GM12864 (cell line): ENCODE measurements at places on chromosomes 3 and 15.

DNA sequence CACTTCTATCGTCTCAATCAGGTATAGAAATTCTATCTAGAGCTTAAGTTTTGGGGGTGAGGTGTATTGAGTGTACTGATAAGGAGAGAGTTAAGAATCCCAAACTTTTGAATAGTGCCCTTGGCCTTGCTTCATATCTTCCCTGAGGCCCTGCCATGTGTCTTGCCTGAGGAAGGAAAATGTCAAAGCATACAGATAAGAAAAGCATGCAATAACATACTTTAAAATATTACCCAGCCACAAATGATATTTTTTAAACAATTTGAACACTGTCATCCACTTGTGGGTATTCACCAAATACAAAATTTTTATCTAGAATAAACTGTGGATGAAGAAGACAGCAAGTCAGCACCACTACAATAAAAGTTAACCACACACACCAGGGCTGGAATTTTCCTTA, 631.0 kb upstream of the ALCAM start:
- DNase-seq, result no peak

- DNase-seq, result no peak
These were observed 10.6 kb downstream of the RAB7A start for GRCh38 chr3:128736601-128737000.

- DNase-seq, result no peak
These were observed 23.9 kb downstream of the RBPMS2 start for GRCh38 chr15:64751464-64751863.

DNA sequence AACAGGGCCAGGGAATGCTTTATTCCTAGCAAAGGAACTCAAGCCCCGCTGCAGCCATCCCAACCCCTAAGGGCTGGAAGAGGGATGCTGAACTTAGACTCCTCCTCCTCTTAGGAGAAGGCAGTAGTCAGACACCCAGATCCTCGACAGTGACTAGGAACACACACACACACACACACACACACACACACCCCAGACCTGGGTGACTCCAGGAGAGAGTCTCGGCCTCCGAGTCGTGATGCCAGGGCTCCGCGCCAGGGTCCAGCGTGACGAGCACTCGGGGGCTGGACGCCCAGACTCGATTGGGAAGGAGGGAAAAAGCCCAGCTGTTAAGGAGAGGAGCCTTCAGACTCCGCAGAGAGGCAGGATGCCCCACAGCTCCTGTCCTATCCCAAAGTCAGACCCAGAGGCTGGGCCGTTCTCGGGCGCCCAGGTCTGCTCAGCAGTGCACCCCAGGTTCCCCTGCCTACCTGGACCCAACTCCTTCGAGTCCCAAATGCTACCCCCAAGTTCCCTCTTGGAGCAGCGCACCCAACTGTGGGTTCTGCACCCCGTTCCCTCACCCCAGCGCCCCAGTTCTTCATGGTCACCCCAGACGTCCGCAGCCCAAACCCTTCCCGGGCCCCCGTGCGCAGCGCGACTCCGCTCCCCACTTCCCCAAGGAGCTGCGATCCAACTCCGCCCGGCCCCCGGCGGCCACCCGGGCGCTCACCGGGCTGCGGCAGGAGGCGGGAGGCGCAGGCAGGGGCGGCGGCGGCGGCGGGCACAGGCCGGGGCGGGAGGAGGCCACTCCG, 421 bp downstream of the BMF start:
- DNase-seq, result no peak

- no peak for DNase-seq
These were observed 147.4 kb downstream of the ATP10A start for GRCh38 chr15:25715536-25716413.

DNA sequence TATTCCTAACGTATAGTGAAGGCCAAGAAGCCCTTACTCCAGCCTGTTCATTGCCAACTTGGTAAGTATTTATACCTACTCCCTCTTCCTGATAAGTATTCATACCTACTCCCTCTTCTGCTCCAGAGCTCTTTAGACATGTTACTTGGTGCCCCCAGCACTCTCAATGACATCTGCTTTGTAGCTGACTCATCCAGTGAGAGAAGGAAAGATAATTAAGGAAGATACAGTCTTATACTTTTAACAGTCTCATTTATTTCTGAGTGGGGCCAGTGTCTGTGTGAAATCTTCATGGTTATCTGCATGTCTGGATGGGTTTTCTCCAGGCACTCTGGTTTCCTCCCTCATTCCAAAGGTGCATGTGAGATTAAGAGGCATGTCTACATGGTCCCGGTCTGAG, 698.7 kb downstream of the FHIT start:
- DNase-seq, result no peak

GRCh38 chr15:71853543-71853942, 43.2 kb downstream of the NR2E3 start:
- no peak for DNase-seq

DNA sequence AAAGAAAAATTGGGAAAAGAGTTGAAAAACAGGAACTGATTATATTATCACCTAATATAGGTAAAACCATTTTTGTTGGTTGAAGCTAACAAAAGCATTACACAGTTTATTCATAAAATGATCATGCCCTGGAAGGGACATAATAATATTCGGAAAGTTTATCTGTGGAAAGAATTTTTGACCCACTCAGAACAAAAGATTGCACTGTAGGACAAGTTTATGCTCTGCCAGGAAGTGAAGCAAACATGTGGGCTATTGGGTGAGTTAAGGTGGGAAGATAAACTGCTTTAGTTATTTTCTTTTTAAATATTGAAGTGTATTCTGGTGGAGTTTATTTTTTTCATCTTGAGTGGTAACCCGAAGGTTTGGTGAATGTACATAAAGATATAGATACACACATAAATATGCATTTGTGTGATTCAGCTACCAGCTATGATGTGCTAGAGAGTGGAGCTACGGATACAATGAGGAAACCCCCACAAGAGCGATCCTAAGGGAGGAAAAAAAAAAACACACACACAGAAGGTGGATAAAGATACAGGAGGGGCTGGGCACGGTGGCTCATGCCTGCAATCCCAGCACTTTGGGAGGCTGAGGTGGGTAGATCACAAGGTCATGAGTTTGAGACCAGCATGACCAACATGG, 506.4 kb upstream of the THBS1 start:
- no peak for DNase-seq

- DNase-seq, result no peak
These were observed 27.9 kb downstream of the TM4SF4 start for GRCh38 chr3:149502438-149502837.

DNA sequence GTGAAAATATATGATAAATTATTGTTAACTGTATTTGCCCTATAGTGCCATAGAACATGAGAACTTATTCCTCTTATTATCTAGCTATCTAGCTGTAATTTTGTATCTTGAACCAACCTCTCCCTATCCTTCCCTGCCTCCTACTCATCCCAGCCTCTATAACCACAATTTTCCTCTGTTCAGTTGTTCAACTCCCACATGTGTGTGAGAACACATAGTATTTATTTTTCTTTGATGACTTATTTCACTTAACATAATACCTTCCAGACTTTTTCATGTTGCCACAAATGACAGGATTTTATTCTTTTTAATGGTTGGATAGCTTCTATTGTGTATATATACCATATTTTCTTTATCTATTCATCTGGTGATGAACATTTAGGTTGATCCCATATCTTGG, 85.4 kb upstream of the SUCLG2 start:
- no peak for DNase-seq

DNA sequence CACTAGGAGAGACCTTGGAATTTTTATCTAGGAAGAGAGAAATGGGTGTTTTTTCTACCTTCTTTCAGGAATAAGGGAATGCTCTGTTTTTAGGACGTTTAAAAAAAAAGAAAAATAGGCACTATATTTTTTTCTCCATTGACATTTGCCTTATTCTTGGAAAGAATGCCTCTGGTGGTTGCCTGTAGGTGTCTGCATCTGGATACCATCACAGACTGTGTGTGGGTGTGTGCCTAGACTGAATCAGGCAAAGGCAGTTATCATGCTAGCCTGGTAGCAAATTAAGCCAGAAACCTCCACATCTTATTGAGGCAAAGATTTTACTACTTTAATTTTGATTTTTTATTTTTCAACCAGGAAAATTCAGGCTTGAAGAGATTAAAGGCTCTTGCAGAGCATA, 513.6 kb upstream of the KCNMB2 start:
- no peak for DNase-seq

DNA sequence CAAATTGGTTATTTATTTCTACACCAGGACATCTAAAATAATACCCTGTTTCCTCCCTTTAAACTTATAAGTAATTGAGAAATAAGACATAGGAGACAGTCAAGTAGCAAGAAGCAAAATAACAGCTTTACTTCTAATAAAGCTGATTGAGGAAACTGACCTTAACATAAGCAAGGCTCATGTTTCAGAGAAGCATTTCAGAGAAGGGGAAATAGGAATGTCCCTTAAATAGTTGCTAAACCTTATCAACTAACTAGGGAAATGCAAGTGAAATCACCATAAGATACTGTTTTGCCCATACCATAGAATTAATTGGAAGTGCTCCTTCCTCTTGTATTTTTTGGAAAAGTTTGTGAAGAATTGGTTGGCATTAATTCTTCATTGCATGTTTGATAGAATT, 84.9 kb downstream of the B3GALNT1 start:
- DNase-seq, result no peak

DNA sequence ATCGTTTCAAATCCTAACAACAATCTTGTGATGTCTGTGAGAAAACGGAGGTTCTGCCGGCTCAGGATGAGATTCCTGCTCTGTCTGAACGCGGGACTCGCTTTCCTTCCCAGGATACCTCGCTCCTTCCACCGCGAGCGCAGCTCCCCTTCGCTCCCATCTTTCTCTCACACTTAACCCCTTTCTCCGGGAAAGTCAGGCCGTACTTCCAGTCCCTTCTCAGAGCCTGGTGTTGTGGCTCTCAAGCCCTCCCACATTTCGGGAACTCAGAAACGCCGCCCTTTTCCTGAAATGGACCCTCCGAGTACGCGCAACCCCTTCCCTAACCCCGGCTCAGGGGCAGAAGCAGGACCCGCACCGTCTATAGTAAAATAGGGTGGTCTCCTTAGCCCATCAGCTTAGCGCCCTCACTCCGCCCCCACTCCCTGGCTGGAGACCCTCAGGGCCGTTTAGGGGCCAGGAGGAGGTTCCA, 378 bp upstream of the FEM1B start:
- DNase-seq, result no peak

GRCh38 chr3:81565041-81565440, 196.4 kb downstream of the GBE1 start:
- DNase-seq, result no peak

- no peak for DNase-seq
These were observed 12.0 kb downstream of the TBC1D5 start for GRCh38 chr3:17730318-17730967.

DNA sequence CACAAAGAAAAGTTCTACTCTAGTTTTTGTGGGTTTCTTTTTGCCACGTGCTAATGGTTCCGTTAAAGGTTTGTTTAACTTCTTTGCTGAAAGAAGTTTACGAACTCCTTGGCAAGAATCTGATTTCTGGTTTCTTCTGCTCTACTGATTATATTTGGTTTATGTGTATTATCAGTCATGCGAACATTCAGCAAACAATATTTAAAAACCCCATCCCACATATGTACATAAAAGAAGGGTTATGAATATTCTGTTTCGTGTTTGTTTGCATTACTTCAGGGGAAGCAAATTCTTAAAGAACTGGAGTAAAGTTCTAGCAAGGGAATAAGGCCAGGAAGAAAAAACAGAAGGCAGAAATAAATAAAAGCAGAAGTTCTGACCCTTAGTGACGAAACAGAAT, 9.8 kb downstream of the LARS2 start:
- DNase-seq, result no peak

GRCh38 chr3:146503461-146504202, 34.3 kb upstream of the PLSCR2 start:
- peak; percentile 81 for DNase-seq

DNA sequence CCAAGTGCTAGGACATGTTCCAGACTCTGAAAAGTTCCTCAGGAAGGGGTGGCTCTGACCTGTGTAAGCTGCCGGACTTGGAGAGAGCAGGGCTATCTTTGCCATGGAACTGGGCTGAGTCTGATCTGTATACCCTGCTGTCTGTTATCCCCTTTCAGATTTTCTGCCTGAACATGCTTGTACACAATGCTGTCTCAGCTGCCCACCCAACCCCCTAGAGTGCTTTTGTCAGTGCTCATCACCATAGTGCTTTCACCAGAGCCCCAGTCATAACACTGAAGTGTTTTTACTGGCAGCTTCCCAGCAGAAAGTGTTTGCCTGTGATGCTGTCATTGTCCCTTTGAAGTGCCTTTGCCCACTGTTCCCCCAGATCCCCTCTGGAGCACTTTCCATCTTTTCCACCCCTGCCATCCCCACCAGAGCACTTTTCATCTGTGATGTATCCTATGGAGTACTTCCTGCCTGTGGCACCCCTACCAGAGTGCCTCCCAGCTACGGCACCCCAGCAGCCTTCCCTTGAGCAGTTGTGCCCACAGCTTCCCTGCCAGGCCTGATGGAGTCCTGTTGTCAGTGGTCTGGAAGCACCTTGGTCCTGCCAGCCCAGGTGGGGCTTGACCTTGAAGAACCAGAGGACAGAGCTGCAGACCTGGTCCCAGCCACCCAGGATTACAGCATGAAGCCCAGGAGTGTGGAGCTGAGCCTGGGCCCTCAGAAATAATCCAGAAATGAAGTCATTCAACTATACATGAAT, 397.7 kb downstream of the DIPK2A start:
- DNase-seq, result no peak

DNA sequence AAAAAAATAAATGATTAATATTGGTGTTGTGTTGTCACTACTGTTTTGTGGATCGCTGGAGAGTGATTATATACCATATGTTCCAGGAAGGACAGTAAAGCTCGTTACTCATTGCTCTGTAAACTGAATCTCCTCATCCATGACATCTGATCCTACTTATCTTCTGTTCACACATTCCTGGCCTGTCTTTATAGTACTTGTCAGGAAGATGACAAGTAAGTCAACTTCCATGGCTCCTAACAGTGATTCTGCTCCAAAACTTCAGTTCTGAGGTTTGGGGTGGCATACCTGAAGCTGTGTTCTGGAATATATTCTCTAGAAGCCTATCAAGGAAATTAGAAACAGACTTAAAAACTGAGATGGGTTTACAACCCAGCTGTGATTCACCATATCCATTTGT, 288.9 kb downstream of the ZBBX start:
- no peak for DNase-seq

- no peak for DNase-seq
These were observed 459.9 kb downstream of the MAGI1 start for GRCh38 chr3:65578861-65579260.

DNA sequence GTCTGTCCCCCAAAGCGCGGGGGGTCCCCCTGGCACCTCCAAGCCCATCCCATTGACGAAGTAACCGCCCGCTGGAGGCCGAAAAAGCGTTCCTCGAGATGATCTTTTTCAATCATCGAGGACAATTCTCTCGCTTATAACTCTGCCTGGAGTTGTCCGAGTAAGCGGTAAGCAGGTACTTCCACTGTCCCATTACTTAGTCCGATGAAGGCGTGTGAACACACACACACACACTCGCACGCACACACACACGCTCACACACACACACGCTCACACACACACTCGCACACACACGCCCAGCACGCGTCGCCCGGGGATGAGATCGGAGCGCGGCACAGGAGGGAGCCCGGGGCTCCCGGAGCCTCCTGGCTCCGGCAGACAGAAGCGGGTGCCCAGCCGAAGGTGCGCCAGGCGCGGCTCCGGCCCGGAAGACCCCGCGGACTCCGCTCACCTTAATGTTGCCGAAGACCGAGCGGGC, 430 bp downstream of the SLCO2A1 start:
- DNase-seq, result no peak
